Naive thymus-derived CD8-positive, alpha-beta T cell (primary cell): ENCODE measurements at places on chromosomes 4 and X.

DNA sequence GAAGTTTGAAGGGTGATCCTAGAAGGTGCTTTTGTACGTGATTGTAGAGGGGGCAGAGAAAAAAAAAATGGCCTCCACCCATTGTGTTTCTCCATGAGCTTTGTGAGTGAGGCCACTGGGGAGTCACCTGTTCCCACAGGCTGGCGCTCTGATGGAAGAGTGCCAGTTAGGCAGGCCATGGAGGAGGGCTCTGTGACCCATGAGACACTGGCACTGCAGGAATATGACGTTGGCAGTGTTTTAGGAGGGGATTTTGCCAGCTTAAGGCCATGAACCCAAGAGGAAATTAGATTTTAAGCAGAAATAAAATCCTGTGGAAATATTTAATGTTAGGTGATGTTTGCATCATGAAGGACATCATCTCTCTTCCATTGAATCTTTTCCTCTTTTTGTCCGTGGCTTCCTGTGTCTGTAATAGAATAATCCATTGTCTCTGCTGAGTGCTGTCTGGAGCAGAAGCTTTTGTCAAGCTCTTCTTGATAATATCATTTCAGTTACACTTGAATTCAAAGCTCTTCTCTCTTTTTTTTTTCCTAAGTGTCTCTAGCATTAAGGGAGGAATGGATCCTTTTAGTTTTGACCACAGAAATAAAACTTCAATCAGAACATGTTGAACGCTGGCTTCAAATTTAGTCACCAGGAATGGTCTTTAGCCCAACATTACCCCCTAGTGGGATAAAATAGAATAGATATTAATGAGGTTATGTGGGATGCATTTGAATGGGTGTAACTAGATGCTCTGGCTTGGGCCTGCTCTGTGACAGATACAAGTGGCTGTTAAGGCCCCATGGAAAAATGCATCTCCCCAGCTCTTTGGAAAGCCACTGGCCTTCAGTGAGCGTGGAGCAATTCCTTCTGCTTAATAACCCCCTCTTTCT lies 41.0 kb upstream of the UCP1 start:
- DNase-seq = no peak

GRCh38 chrX:117543885-117544284 lies 572.7 kb downstream of the KLHL13 start:
- no peak for DNase-seq

DNA sequence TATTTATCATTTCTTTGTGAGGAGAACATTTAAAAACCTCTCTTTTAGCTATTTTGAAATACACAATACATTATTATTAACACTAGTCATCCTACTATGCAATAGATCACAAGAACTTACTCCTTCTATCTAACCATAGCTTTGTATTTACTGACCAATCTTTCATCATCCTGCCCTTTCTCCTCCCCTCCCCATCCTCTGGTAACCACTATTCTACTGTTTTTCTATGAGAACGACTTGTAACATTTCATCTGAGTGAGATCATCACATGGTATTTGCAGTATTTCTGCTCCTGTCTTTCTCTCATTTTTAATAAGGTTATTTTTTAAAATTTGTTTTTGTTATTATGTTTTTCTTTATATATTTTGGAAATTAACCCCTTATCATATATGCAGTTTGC lies 331.8 kb downstream of the TEX13C start:
- no peak for DNase-seq

DNA sequence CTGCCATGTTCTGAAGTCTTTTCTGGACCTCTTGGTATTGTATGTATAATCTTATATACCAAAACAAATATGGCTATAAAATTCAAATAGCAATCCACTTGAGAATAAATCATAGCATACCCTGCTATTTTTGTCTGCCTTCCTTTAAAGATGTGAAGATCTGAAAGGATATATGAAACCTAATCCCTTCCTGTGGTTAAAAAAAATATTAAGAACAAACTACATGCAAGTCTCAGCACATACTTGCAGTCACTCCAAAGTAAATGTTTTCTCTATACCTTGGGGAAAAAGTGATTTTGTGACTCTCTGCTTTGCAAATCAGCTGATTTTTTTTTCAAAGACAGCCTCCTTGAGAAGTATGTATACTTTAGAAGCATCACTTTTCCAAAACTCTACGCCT lies 322.9 kb downstream of the ANKRD50 start:
- DNase-seq = no peak

DNA sequence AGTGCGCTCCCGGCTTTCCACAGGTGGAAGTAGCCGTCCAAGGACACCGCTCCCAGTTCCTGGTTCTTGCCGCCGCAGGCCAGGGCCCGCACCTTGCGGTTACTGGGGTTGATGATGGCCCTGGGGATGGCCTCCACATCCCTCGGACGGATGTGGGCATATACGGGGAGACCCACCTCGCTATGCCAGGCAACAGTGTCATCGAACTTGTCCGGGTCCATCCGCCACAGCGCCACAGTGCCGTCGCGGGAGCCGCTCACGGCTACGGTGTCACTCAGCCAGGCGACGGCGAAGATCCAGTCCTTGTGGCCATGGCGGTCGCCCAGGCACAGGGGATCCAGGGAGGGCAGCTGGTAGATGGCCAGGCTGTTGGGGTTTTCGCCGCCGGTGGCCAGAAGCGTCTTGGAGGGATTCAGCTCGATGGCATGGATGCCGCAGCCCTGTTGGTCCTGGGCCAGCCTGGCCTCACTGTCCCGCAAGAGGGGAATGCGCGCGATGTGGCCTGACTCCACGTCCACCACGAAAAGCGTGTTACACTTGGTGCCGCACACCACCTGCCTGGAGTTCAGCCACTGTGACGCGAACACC lies 795 bp downstream of the DCAF12L1 start:
- DNase-seq = no peak

GRCh38 chrX:39476604-39477021 lies 621.1 kb downstream of the BCOR start:
- DNase-seq = no peak

- no peak for DNase-seq
Observed at GRCh38 chr4:143728166-143728565, 27.7 kb upstream of the FREM3 start.

DNA sequence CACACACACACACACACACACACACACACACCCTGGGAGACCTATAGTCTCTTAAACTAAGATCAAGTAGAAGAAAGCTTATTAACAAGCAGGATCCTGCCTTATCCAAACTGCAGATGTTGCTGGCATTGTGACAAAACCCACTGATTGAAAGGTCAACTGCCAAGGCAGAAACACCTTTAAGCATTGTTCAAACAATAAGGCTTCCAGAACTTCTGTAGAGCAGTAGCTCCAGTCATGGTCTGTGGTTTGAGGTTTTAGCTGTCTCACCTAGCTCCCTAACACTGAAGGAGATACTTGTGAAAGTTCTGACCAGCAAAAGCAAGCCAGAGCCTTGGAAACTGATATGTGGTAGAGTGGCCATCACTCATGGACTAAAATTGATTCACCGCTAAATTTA lies 59.8 kb downstream of the PTCHD1 start:
- no peak for DNase-seq

GRCh38 chr4:10442976-10443375 lies 14.2 kb downstream of the ZNF518B start:
- no peak for DNase-seq

GRCh38 chrX:131257367-131257766 lies 31.7 kb downstream of the IGSF1 start:
- no peak for DNase-seq

- no peak for DNase-seq
Observed at GRCh38 chrX:72042852-72043248, 88.9 kb downstream of the RTL5 start.

GRCh38 chr4:115128037-115128436 lies 14.6 kb upstream of the NDST4 start:
- DNase-seq = no peak

DNA sequence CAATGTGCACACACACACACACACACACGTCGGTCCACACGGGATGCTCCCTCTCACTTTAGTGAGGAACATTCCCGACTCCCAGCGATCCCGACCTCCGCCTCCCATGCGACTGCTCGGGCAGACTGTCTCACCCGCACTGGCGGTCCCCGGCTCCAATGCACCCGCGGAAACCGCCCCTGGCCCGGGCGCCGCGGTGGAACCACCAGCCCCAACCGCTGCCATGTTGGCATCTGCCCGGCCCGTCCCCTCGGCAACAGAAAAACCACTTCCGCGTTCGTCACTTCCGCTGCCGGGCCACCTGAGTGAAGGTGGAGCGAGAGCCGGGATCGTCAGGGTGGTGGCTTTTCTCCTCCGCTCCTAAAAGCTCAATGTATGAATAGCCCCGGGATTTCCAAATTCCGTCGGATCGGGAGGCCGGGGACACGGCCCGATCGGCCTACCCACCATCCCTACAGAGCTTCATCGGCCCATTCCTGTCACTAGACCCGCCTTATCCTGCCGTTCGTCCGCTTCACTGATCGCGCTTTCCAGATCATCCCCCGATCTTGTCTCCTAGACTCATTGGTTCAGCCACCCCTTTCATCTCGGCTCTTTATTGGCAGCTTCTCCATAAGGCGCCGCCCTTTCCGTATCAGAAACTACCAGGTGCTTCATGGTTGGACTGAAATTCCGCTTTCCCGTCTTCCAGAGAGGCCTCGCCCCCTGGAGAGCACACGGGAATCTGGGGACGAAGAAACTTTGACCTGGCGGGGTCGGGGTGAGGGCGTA lies at the start of gene SLC35A2:
TSS of gene SLC35A2 (minus strand) at position 235 of the 771 bp plus-strand sequence. CDS start at position 225, 10 bp downstream.
- peak; percentile 90 for DNase-seq

DNA sequence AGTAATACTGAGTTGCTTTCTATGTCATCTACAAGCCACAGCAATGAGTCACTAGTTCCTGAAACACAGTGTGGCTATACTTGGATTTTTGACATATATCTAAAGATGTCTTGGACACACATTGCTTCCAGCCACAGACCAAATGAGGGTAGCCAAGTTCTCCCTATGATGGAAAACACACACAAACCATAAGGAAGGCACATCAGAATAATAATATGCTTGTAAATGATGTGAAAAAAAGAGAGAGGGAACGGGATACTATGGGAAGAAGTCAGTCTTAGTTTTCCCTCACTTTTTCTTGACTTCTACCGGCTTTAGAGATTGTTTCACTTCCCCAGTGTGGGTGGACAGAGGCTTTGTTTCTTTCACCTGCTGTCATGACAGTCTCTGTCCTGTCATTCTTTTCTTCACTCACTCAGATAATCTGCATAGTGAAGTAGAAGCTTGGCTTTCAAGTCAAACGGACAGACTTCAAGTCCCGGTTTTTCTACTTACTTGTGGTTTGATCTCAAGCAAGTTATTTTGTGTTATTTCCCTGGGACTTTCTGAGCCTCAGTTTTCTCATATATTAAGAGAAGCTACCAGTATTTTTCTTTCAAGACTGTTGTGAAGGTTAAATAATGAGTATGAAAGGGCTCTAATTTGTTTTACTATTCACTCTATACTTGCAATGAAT lies 34.7 kb downstream of the P2RY10 start:
- no peak for DNase-seq

- DNase-seq = no peak
Observed at GRCh38 chr4:8279321-8280157, 10.0 kb downstream of the HTRA3 start.

- no peak for DNase-seq
Observed at GRCh38 chr4:181860157-181860556, 383.0 kb upstream of the TENM3 start.

GRCh38 chrX:20971250-20971649 lies 403.0 kb upstream of the CNKSR2 start:
- no peak for DNase-seq

DNA sequence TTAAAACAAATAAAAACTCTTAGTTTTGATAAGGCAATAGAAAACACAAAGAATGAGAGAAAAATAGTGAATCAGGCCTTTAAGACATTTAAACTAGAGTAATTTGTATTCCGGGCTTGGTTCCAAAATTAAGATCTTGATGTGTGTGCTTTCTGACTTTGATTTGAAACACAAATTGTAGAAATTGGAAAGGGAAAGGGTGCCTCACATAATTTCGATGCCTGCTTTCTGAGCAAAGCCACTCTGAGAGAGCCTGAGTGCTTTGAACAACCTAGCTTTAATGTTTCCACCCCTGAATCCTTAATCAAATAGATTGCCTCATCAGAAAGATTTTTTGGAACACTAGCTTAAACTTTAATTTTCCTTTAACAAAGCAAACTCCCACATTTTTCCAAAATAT lies 666.8 kb downstream of the PCDH18 start:
- no peak for DNase-seq

DNA sequence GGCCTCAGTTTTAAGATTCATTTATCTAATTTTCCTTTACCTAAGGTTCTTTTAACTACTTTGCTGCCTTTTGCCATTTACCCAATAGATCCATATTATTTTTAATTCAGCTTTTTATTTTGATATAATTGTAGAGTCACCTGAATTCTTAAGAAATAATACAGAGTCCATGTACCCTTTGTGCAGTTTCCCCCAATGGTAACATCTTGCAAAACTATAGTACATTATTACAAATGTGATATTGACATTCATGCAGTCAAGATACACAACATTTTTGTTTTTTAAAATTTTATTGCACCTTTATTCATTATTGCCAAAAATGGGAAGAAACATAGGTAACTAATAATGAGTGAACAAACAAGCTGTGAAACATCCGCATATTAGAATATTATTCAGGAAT lies 208.7 kb upstream of the WDFY3 start:
- DNase-seq = no peak

DNA sequence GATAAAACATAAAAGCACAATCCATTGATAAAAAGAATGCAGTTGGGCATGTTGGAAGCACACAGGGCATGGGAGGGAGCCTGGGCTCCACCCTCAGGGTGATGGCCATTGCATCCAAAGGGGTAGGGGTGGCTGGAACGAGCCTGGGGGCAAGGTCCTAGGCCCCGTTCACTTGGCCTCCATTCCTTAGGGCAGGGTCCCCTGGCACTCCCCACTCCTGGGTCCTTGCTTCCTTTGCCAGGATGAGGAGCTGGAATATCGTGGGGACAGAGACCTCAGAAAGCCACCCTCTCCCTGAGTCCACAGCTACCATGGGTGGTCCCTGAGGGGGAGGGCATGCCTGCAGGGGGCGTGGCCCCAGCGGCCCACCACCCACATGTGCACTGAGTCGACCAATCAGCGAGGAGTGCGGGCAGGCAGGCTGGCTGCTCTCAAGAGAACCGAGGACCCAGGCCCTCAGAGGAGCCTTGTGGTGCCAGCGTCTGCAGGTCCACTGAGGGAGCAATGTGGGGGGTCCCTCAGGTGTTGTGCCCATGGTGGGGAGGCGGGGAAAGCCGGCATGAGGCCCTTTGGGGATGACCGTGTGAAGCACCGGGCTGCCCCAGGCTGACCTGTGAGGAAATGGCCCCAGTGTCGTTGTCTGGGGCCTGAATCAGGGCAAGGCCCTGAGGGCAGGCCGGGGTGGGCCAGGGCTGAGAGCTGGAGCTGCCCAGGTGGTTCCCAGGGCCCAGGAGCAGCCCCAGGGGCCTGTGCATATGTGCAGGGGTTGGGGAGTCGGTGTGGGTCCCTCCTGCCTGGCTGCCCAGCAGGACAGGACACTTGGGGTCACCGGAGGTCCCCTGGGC lies 78.6 kb upstream of the AMELX start:
- no peak for DNase-seq

DNA sequence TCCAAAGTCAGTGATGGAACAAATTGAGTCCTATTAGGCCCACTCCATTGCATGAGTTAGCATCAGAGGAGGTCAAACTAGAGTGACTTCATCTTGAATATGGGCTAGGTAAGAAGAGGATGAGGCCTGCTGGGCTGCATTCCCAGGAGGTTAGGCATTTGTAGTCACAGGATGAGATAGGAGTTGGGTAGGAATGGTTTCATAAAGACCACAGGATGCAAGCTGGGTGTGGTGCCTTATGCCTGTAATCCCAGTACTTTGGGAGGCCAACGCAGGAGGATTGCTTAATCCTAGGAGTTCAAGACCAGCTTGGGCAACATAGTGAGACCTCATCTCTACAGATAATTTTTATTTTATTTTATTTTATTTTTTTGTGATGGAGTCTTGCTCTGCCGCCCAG lies 26.8 kb downstream of the PDGFRA start:
- DNase-seq = no peak

- no peak for DNase-seq
Observed at GRCh38 chr4:55125087-55125721, at the start of gene KDR. Gene KDR, minus strand, starts transcription at chr4:55125595. Its CDS starts 302 bp downstream, at chr4:55125293.
